ENCODE measurements at places on chromosomes 2 and 18. TPM values are rescaled to one million over a fixed set of nuclear protein-coding genes. Genes with fewer than 3 reads are reported as not detected.

Gene ZRANB3
- total RNA-seq, result 11.0 TPM

Gene SPC25
- 18.7 TPM for total RNA-seq

Gene SLC19A3
- not detected for total RNA-seq

Gene MRO
- not detected for total RNA-seq

DNA sequence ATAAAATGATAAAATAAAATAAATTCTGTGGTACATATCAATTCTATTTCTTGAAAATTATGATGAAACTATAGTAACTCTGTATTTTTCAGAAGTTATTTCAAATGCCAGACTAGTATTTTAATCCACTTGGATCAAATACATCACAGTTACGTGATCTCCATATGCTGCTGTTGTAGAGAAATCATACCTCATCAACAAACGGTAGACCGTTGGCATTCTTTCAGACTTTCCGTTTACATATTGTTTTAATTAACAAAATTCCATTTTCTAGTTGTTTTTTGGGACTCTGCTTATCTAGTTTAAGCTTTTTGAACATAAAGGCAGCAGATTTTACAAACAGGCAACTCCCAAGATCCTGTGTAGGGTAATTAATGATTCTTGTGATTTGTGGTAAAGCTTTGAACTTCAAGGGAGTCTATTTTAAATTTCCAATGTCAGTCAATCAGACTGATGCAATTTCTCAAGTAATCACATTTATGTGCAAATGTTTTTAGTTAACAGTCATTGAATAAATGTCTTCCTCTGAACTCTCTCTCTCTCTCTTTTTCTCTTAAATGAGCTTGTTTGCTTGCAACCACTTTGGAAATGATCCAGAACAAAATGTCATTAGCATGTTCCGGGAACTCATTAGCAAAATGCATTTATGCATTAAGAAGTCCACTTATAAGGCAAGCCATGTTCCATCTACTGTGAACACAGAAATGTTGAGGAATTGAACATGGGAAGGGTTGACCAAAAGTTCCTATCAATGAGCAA is 31.8 kb downstream of the NYAP2 start:
- no peak for DNase-seq
- H3K27me3 ChIP-seq, result no peaks in the 10 kb centered on the region
- no peak overlapping the region for H3K27ac ChIP-seq
- H3K36me3 ChIP-seq, result no peaks in the 10 kb centered on the region
- H3K4me3 ChIP-seq, result no peak overlapping the region

- H3K27ac ChIP-seq, result no peak overlapping the region
- no peaks in the 10 kb centered on the region for H3K4me1 ChIP-seq
- no peaks in the 10 kb centered on the region for H3K27me3 ChIP-seq
- H3K36me3 ChIP-seq, result no peaks in the 10 kb centered on the region
- no peak overlapping the region for H3K4me3 ChIP-seq
Measured at GRCh38 chr2:213914510-213914909, 496.3 kb upstream of the VWC2L start.

GRCh38 chr2:207869784-207870778 is 100.4 kb upstream of the FZD5 start:
- H3K4me3 ChIP-seq, result no peak overlapping the region
- H3K27ac ChIP-seq, result no peak overlapping the region
- no peak for DNase-seq

- no peak overlapping the region for H3K4me3 ChIP-seq
- H3K27ac ChIP-seq, result no peak overlapping the region
- H3K36me3 ChIP-seq, result 0 out of 2 replicates have a peak, but pooled peaks cover 10% of the 10 kb centered on the region
- no peaks in the 10 kb centered on the region for H3K4me1 ChIP-seq
- H3K27me3 ChIP-seq, result no peaks in the 10 kb centered on the region
- no peak for DNase-seq
Measured at GRCh38 chr2:216064014-216064630, 17.5 kb downstream of the PECR start.

DNA sequence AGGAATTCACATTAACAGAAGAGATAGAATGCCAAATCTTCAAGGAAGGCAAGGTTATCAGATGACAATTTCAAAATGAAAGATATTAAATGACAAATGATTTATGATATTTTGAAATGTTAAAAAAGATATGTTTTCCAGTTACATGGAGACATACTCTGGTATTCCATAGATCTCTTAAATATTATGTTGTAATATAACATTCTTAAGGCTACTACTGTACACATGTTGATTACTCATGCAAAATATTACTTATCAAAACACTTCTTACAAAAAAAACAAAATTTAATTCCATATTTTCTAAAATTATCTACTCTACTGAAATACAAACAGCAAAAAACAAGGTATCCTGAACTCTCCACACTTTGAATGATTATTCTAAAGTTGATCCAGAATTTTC is 22.9 kb downstream of the RTTN start:
- no peak overlapping the region for H3K27ac ChIP-seq
- no peaks in the 10 kb centered on the region for H3K4me1 ChIP-seq
- H3K4me3 ChIP-seq, result no peak overlapping the region
- H3K27me3 ChIP-seq, result no peaks in the 10 kb centered on the region
- H3K36me3 ChIP-seq, result no peaks in the 10 kb centered on the region
- no peak for DNase-seq

DNA sequence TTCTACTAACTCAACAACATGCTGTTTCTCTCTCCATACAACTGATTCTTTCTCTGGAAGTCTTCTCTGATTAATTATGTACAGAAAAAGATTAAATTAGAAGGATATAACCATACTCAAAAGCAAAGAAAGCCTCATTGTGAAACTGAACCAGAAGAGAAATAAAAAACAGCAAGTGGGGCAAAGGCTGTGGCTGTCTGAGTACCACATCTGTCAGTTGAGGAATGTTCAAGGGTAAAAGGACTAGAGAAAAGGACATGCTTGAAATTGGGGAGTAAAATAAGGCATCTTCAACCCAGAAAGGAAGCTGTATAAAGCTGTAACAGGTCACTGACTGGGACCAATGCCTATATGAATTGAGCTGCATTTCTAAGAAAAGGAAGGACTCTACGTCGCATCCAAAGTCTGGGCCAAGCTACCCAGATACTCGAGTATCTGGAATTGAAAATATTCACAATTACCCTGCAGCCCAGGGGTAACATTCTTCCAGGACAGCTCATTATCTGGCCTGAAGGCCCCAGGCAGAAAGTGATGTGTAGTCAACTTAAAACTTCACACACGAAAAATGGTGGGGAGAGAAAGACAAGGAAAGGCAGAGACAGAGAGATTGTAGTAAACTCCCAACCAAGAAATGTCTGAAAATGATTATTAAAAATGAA is 356.0 kb upstream of the GALNT5 start:
- no peaks in the 10 kb centered on the region for H3K36me3 ChIP-seq
- no peaks in the 10 kb centered on the region for H3K27me3 ChIP-seq
- H3K4me1 ChIP-seq, result peaks cover 1% of the 10 kb centered on the region
- no peak overlapping the region for H3K27ac ChIP-seq
- DNase-seq, result no peak
- no peak overlapping the region for H3K4me3 ChIP-seq

DNA sequence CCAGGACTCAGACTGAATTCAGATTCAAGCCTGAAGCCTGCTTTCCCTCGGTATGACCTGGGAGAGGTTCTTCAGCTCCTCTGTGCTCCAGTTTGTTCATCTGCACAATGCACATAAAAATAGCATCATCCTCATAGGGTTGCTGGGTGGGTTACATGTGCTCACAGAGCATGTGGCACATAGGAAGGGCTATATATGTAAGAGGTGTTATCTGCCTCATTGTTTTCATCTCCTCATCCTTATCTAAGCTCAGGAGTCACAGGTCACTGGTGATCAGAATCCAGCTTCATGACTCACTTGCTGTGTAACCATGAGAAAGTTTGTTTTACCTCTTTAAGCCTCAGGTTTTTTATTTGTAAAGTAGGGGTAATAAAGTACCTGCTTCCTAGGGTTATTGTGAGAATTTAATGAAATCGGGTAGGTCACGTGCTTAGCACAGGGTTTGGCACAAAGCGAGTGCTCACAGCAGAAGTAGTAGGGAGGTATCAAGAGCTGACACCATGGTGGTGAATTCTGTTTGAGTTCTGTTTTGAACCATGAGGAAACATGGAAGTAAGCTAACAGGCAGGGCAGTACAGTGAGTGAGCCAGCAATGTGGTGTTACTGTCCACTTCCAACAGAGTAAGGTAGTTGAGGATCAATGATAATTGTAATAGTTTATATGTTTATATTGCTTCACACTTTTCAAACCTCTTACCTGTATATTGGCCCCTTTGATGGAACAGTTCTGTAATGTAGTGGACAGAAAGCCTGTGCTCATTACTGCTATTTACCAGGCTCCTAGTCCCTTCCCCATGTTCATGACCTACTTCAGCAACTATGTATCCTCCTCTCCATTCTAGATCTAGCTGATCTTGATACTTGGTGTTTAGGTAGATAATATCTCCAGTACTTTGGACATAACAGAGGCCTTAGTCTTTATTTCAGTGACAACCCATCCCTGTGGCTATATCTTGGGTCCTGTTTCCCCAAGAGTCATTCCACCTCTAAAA is 141.4 kb upstream of the LTBP1 start:
- no peaks in the 10 kb centered on the region for H3K4me1 ChIP-seq
- H3K27ac ChIP-seq, result no peak overlapping the region
- no peak overlapping the region for H3K4me3 ChIP-seq
- no peaks in the 10 kb centered on the region for H3K27me3 ChIP-seq

DNA sequence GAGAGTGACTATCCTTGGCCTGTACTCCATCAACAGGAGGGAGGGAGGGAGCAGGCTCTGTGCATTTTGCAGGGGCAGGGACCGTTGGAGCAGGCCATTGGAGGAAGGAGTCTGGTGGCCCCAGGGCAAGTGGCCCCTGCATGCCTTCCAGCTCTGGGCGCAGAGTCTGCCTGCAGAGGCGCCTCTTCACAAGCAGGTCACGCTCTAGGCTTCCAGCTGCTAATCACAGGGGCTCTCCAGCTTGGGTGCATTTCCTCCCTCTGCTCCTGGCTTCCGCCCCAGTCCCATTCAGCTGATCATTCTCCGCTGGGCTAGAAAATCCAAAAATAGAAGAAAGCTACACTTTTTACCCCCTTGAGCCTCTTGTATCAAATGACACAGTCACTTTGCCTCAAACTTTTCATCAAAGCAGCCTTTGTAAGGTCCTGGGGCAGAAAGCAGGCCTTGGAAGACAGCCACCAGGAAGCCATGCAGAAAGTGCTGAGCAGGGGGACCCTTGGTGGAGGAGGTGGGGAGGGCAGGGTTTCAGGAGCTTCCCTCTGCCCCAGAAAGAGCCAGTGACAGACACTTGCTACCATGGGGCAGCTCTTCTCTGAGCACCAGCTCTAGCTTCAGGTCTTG is 11.3 kb downstream of the TMEM247 start:
- H3K4me1 ChIP-seq, result peaks cover 30% of the 10 kb centered on the region
- no peaks in the 10 kb centered on the region for H3K36me3 ChIP-seq
- H3K27me3 ChIP-seq, result no peaks in the 10 kb centered on the region

DNA sequence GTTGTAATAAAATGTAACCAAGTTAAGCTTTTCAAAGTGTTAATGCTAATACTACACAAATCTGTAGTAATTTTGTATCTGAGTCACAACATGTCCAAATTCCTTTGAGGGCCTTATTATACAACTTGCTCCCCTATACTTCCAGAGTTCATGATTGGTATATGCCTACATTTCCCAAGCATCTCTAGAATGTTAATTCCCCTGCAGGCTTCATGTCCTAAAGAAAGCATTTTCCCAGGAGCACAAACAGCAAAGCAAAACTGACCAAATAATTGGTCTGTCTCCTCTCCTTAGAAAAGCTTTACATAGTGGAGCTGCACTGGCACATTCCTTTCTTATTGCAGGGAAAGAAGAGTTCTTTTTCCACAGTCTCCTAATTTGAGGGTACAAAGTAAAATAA is 3.7 kb downstream of the ALS2 start:
- no peaks in the 10 kb centered on the region for H3K4me1 ChIP-seq
- no peak overlapping the region for H3K27ac ChIP-seq
- H3K27me3 ChIP-seq, result no peaks in the 10 kb centered on the region
- DNase-seq, result no peak
- H3K4me3 ChIP-seq, result no peak overlapping the region
- H3K36me3 ChIP-seq, result no peaks in the 10 kb centered on the region

Data from GM12878 (cell line).